ENCODE measurements at places on chromosomes 12 and 14. TPM values are rescaled to one million over a fixed set of nuclear protein-coding genes. Genes with fewer than 3 reads are reported as not detected.

DNA sequence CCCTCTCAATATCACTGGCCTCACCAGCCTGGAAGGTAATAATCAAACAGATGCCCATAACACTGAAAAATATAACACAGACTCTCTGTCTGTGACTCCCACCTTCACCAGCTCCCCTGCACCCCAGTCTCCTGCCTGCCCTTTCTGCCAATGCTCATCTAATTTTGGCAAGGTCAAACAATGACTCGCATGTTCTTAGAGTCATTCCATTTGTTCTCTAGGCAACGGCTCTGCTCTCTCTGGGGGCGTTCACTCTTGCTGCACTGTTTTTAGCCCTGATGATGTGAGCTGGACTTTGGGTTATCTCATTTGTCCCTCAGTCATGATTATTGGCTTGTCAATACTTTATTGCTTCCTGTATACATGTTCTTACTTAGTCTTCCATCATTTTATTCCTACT is 691.8 kb downstream of the FLRT2 start:
- H3K4me3 ChIP-seq, result no peak overlapping the region
- H3K36me3 ChIP-seq, result no peaks in the 10 kb centered on the region
- DNase-seq, result no peak
- H3K27ac ChIP-seq, result no peak overlapping the region
- no peaks in the 10 kb centered on the region for H3K27me3 ChIP-seq
- no peaks in the 10 kb centered on the region for H3K4me1 ChIP-seq

GRCh38 chr14:95290871-95291431 is 28.8 kb downstream of the CLMN start:
- H3K27me3 ChIP-seq, result no peaks in the 10 kb centered on the region
- no peaks in the 10 kb centered on the region for H3K4me1 ChIP-seq
- H3K4me3 ChIP-seq, result no peak overlapping the region
- peak overlapping the region; percentile 8 for H3K27ac ChIP-seq
- DNase-seq, result peak; percentile 63

- H3K4me1 ChIP-seq, result no peaks in the 10 kb centered on the region
- H3K4me3 ChIP-seq, result no peak overlapping the region
- H3K36me3 ChIP-seq, result no peaks in the 10 kb centered on the region
Observed at GRCh38 chr14:49159081-49159480, 427.1 kb downstream of the RPS29 start.

- no peak overlapping the region for H3K4me3 ChIP-seq
- H3K27ac ChIP-seq, result peak overlapping the region; percentile 60
- H3K27me3 ChIP-seq, result no peaks in the 10 kb centered on the region
- H3K36me3 ChIP-seq, result no peaks in the 10 kb centered on the region
- H3K4me1 ChIP-seq, result no peaks in the 10 kb centered on the region
- DNase-seq, result no peak
Observed at GRCh38 chr12:46209170-46209569, 59.7 kb downstream of the SLC38A1 start.

- H3K4me1 ChIP-seq, result no peaks in the 10 kb centered on the region
- DNase-seq, result no peak
- no peaks in the 10 kb centered on the region for H3K27me3 ChIP-seq
- no peaks in the 10 kb centered on the region for H3K36me3 ChIP-seq
- no peak overlapping the region for H3K27ac ChIP-seq
- no peak overlapping the region for H3K4me3 ChIP-seq
Observed at GRCh38 chr12:85681333-85681732, 154.9 kb downstream of the RASSF9 start.

ZFYVE1 gene
- 31.7 TPM for total RNA-seq

GRCh38 chr12:119624966-119625365 is 31.4 kb downstream of the TMEM233 start:
- no peaks in the 10 kb centered on the region for H3K27me3 ChIP-seq
- H3K36me3 ChIP-seq, result no peaks in the 10 kb centered on the region
- DNase-seq, result no peak
- H3K27ac ChIP-seq, result no peak overlapping the region
